ENCODE measurements at places on chromosomes 13 and 19.

DNA sequence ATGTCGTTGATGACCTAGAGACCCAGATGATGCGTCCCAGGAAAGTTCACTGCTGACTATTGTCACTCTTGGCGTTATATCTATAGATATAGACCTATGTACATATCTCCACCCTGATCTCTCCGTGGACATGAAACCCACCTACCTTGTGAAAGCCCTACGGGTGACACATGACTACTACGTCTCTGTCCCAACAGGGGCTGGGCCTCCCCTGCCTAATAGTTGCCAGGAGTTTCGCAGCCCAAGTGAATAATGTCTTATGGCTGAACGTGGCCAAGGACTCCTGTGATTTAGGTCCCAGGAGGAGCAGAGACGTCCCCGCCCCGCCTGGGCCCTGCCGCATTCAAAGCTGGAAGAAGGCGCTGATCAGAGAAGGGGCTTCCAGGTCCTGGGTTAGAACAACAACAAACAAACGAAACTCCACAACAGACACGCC lies 4.9 kb upstream of the POU4F1 start:
- no peak for DNase-seq

DNA sequence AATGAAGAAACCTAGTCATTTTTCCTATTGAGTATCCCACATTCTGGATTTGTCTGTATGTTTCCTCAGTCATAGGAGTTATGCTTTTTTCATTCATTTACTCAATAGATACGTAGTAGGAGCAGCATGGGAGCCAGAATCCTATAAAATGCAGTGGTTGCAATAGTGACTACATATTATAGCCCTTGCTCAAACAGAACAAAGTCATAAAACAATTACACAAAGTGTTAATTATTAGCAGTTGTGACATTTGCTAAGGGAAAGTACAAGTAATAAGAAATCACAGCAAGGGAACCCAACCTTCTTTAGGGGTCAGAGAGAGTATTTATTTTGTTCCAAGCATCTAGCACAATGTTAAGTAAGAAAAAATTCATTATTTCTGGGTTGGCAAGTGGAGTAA lies 27.7 kb upstream of the POU4F1 start:
- no peak for DNase-seq

DNA sequence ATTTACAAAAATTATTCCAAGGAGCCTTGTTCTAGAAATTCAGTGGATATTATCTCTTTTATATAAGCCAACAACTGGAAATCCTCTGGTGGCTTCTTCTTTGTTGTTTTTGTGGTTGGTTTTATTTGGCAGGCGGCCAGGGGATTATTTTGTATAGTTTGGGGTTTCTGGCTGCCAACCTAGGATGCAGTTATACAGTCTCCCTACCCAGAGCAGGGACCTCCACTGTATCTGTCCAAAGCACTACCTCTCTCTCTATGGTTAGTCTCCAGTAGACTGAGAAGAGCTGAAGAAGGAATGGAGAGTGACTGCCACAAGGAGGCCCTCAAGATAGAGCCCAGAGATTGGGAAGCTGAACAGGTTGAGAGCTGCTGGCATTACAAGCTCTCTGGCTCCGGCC lies 80.2 kb downstream of the ZAR1L start:
- DNase-seq, result no peak

- DNase-seq, result no peak
These were observed 93.8 kb upstream of the SOX1 start for GRCh38 chr13:111973186-111973585.

- no peak for DNase-seq
These were observed 94.5 kb upstream of the MRI1 start for GRCh38 chr19:13669780-13670355.

DNA sequence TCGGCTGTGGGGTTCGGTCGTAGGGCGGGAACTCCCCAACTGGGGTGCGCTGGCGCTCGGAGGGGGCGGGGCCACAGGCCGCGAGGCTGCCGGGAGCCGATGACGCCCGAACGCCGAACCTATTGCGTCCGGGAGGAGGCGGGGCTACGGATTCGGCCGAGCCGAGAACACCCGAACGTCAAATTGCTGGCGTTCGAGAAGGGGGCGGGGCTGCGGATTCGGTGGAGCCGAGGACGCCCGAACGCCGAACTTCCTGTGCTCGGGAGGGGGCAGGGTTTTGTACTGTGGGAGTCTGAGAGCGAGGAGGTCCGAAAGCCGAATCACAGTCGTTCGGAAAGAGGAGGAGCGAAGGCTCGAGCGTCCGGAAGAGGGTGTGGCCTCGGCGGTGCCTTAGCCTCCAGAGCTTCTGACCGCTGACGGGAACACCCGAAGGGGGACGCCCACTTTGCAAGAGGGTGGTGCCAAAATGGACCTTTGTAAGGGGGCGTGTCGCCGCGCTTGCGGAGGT lies 551 bp upstream of the TSEN34 start:
- DNase-seq, result peak; percentile 100

DNA sequence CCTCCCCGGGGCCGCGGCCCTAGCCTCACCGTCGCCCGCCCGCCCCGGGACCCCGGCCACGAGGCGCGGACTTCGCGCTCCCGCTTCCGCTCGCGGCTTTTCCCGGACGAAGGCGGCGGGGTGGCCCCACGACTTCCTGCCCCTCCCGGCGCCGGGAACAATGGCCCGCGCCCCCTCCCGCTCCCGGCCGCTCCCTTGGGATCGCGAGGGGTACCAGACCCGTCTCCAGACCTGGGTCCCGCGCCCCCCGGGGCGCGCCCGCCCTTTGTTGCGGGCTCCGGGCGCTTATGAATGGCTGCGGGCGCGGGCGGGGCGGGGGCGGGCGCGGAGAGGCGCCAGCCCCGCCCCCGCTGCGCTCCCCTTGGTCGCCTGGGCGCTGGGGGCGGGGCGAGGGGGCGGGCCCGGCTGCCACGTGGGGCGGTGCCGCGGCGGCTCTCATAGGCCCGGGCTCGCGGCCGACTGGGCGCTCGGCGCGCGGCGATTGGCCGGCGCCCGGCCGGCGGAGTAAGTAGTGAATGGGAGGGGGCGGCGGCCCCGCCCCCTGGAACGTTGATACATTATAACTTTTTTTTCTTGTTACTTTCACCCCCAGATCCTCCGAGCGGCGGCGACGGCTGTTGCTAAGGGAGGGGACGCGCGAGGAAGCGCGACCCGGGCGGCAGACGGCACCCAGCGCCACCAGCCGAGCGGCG lies 1.1 kb downstream of the MIDN start:
- peak; percentile 97 for DNase-seq

DNA sequence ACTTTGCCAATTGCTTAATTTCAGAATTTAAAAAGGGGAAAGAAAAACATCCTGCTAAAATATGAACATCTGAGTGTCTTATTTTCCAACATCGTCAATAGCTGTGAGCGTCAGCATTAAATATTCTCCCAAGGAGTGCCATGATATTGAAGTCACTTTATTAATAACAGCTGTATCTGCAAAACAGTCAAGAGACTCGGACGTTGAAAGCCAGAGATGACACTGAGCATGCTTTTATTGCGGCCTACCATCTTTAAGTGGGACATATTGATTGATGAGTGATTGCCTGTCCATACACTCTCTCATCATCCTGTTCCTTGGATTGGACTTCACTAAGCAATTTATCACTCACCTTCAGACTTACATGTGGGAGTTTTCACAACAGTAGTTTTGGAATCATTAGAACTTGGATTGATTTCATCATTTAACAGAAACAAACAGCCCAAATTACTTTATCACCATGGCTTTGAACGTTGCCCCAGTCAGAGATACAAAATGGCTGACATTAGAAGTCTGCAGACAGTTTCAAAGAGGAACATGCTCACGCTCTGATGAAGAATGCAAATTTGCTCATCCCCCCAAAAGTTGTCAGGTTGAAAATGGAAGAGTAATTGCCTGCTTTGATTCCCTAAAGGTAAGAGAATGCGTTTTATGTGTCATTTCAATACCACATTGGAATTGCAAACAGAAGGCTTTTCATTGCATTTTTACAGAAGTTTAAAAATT lies 53.8 kb downstream of the MBNL2 start:
- DNase-seq, result peak; percentile 66

GRCh38 chr19:53864308-53864836 lies 3.3 kb upstream of the MYADM start:
- no peak for DNase-seq

- peak; percentile 96 for DNase-seq
These were observed at the start of gene POU2F2 for GRCh38 chr19:42132030-42132628. Gene POU2F2, minus strand, starts transcription at chr19:42132446. Its CDS starts 35 bp downstream, at chr19:42132411.

DNA sequence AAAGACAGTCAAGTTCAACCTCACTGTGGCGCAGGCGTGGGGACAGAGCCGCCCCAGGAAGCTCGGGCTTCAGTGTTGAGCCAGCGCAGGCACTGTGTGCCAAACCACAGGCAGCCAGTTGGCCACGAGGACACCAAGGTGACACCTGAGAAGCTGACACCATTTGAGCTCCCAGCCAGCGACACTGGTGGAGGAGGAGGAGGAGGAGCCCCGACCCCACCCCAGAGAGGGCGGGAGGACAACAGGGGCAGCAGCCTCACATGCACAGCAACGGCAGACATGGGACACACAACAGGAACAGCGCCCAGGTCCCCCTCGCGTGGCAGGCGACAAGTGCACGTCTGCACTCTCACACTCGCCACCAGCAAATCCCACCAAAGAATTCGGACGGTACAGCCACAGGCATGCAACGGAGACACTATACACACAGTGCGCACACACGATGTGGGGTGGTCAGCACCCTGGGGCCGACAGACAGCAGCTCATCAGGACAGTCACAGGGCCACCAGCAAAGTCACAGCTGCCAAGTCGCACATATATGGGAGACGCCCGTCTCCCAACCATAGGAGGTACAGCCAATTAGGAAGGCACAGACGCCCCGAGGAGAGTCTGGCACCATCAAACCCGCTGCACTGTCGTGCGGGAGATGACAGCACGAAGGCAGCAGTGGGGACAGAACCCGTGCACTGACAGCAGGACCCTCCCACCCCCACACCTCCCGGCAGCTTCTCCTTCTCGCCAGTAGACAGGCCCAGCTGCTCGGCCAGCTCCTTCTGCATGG lies 3.4 kb downstream of the EIF3G start:
- DNase-seq, result peak; percentile 56

DNA sequence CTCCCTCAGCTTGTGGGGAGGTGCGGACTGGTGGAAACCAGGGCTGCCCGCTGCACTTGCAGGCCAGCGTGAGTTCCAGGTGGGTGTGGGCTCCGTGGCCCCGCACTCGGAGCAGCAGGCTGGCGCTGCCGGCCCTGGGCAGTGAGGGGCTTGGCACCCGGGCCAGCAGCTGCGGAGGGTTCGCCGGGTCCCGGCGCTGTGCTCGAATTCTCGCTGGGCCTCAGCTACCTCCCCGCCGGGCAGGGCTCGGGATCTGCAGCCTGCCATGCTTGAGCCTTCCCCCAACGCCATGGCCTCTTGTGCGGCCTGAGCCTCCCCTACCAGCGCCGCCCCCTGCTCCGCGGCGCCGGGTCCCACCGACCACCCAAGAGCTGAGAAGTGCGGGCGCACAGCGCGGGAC lies 71.6 kb upstream of the ADGRL1 start:
- no peak for DNase-seq

DNA sequence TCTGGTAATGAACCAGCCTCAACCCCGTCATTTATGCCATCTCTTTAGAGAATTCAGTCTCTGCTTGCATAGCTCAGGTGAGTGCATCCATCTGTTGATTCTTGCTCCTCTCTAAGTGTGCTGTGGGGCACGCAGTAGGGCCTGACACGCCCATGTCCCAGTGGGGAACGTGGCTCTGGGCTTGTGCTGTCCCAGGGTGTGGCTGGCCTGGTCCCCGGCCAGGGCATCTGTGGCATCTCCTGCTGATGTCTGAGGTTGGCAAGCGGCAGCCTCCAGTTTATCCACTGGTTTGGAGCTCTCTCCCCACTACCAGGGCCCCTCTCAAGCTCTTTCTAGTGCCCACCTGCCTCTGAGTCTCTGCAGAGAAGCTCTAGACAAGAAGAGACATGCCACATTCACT lies 146.6 kb upstream of the GJB6 start:
- DNase-seq, result no peak

DNA sequence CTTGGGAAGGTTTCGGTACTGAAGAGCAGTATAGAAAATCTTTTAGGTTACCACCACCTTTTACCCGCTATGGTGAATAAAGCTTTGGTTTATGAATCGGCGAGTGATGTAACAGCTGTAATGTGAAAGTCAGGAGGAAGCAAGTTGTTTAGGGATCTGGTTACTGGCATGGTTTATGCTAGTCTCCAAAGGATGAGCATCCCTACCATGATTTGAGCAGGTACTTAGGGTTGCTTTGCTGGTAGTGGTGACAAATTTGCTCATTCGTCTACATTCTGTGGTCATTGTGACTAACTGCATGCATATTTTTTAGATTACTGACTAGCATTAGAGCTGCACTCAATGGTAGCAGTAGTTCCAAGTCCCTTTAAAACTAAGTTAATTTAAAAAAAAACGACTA lies 104.1 kb downstream of the FRY start:
- DNase-seq, result no peak

- no peak for DNase-seq
These were observed 17.4 kb upstream of the KLHL1 start for GRCh38 chr13:70125693-70126092.

GRCh38 chr13:109481040-109481439 lies 305.3 kb downstream of the IRS2 start:
- no peak for DNase-seq

- DNase-seq, result peak; percentile 92
These were observed 16.5 kb downstream of the SIGLEC7 start for GRCh38 chr19:51158474-51159129.

DNA sequence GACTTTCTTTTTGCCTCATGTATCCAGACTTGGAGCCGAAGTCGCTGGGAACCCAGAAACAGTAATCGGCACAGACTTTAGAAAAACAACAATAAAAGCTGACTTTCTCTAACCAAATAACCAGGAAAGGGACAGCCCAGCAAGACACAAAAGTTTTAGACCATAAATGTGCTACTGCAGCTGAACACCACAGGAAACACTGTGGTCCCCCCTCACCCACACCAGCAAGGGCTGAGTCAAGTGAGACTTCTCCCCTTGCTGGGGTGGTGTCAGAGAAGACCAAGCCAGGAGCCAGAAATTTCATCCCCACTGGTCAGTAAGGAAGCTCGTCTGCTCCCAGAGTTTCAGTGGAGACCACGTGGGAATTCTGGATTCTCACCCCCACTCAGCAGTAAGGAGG lies 70.6 kb downstream of the ESD start:
- DNase-seq, result no peak

DNA sequence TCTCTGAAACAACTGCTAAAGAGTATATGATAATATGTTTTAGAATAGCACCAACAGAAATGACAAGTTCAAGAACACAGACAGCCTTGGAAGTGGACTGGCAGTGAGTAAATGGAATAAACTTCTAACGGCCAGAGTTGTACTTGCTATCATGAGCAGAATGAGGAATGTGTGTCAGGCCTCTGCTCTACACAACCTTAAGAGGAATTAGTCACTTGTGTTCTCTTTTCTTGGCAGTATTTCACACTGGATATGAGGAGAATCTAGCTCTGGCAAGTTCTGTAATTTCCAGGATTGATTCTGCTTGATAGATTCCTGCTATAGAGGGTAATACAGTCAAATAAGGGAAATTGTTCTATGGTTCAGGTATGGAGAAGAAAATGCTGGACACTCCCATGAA lies 757.3 kb downstream of the EFNB2 start:
- no peak for DNase-seq

- no peak for DNase-seq
These were observed 6.5 kb upstream of the N4BP2L2 start for GRCh38 chr13:32545083-32545482.

GRCh38 chr19:3580156-3580934 lies 4.9 kb upstream of the GIPC3 start:
- DNase-seq, result peak; percentile 40

- DNase-seq, result no peak
These were observed 11.7 kb downstream of the SKA3 start for GRCh38 chr13:21164631-21165030.

- no peak for DNase-seq
These were observed 20.2 kb downstream of the ZNF544 start for GRCh38 chr19:58248886-58249285.

Measured in Karpas-422 (cell line).